Activated CD4-positive, alpha-beta T cell treated with anti-CD3 and anti-CD28 coated beads for 4 hours (primary cell): ENCODE measurements at places on chromosomes 16 and 17.
A peak's percentile ranks its signal among the peaks of the same experiment; 100 is the strongest.

DNA sequence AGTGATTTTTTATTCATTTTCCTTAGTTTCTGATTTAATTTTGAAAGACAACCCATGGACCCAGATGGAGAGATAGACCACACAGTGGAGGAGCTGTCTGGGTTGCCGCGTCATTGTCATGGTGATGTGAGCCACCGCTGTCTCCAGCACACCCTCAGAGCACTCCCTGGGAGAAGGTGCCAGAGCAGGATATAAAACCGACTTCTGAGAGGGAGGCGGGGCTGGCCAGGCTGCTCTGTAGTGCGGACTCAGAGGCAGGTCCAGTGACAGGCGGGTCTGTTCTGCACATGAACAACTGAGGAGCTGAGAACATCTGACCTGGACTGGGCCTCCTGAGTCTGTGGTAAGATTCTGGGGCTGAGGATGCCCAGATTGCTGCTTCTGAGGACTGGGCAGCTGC lies 216.3 kb upstream of the NLRP1 start:
- DNase-seq: no peak

GRCh38 chr16:30430428-30430970 lies 669 bp upstream of the DCTPP1 start:
- no peak for DNase-seq

DNA sequence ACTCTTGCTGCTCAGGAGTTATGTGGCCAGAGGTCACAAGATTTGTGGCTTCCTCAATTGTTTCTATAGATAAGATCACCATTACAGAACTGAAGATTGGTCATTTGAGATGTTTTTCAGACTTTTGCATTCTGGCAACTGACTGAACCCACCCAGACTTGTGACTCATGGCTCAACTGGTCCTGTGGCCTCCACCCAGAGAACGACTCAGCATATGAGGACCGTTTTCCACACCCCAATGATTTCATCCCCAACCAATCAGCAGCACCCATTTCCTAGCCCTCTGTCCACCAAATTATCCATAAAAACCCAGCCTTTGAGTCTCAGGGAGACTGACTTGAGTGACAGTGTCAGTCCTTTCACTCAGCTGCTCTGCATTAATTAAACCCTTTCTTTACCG lies 143.2 kb upstream of the ASIC2 start:
- no peak for DNase-seq

DNA sequence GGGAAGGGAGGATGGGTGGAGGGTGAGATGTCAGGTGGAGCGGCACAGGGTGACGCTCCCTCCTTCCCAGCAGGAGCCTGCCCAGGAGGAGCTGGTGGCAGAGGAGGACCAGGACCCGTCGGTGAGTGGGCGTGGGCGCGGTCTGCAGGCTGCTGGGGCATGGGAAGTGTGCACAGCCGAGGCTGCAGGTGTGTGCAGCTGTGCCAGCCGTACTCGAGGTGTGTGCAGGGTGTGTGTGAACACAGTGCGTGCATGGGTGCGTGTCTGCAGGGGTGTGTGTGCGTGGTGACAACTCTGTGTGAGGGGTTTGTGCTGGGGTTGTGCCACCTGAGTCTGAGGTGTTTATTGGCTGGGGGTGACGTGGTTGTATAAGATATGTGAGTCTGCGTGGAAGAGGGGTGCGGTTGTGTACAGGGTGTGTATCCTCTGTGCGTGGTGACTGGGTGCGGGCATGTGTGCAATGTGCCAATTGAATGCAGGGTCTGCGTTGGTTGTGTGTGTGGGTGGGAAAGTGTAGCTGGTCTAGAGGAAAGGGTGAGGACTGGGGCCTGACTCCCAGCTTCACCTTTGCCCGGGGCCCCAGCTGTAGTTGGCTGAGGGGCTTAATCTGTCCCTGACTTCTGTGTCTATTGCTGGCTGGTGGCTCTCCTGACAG lies 670 bp downstream of the TNFSF12 start:
- DNase-seq: peak; percentile 45

- no peak for DNase-seq
Observed at GRCh38 chr16:88844419-88845036, 12.2 kb downstream of the GALNS start.

DNA sequence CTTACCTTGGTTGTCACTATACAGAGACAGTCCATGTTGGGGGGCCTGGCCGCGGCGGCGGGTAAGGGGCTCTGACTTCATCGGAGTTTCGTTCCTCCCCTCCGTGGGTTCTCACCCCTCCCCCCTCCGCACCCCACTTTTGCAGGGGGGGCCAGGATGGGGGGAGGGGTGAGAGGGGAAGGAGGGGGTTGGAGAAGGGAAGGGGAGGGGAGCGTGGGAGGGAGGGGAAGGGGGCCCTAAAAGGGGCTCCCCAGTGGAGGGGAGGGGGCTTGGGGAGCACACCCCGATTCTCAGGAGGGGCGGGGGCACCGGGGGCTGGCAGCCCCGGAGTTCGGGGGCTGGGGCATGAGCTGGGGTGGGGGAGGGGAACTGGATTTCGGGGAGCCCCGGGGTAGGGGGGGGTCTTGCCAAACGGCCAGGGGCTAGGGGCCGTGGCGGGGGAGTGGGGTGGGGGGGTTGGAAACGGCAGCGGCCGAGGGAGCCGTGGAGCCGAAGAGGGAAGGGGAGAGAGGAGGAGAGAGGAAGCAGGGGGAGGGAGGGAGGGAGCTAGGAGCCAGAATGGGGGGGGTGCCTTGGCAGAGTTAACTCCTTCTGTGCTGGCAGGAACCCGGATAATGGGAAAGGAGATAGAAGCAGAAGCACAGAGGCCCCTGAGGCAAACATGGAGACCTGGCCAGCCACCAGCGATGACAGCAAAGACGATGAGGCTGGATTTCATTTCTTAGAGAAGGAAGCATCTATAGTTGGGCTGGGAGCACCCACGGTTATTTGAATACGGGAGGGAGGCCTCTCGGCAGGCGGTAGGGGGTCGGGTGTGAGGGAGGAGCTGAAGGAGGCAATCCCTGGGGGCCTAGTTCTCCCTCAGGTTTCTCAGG lies 2.3 kb downstream of the DLG4 start:
- no peak for DNase-seq

GRCh38 chr16:77443357-77444146 lies 8.7 kb upstream of the ADAMTS18 start:
- DNase-seq: no peak
